Spleen (tissue), 13 donors: ENCODE measurements at places on chromosomes 6 and 20. TPM values are rescaled to one million over a fixed set of nuclear protein-coding genes. Genes with fewer than 3 reads are reported as not detected.

Gene THBD
- 8.7 TPM for polyA plus RNA-seq

Gene CLPSL2
- not detected for polyA plus RNA-seq

Gene TNF
- polyA plus RNA-seq: 13.3 TPM

Gene C6orf136
- 28.0 TPM for polyA plus RNA-seq

Gene HLA-G
- polyA plus RNA-seq: 0.46 TPM

Gene OSBPL2
- polyA plus RNA-seq: 9.2 TPM

Gene LTA
- polyA plus RNA-seq: 7.3 TPM

Gene COL20A1
- polyA plus RNA-seq: 0.77 TPM

Gene WFDC5
- polyA plus RNA-seq: not detected

Gene SIGLEC1
- 8.1 TPM for polyA plus RNA-seq

DNA sequence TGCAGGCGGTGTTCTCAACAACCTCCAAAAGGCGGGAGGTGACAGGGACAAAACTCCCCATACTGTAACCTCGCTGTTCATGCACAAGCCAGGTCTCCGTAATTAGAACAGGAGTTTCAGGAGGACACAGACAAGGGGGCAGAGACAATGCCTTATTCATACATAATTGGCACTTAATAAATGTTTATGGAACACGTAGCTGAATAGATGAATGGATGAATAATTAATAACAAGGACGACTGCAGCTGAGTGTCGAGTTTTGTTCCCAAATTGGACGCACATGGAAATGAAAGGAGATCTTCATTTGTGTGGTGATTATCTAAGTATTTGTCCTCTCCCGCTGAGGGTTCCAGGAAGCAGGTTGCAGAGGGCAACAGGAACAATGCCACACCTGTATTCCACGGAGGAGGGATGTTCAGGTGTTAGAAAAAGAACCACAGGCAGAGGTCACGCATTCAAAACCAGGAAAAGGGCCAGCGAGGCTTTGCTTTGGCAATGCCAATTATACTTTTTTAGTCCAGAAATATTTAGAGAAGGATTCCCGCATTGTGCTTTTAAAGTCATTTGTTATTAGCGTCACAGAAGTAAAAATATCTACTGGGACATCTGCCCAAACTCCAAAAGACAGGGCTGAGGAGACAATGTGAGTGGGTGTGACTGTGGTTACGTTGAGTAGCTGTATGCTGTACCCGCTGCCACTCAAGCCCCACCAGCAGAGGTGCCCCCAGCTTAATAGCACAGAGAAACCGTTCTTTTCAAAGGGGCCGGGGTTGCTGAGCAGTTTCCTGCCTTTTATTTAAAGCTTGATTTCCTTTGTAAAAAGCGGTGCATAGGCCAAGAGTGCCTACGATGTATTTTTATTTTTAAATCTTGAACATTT, 123.3 kb downstream of the PXDC1 start:
- peaks cover 6% of the 10 kb centered on the region for H3K4me1 ChIP-seq
- no peaks in the 10 kb centered on the region for H3K36me3 ChIP-seq
- no peak overlapping the region for H3K27ac ChIP-seq
- no peak for DNase-seq
- no peak overlapping the region for H3K4me3 ChIP-seq
- H3K27me3 ChIP-seq: no peaks in the 10 kb centered on the region

DNA sequence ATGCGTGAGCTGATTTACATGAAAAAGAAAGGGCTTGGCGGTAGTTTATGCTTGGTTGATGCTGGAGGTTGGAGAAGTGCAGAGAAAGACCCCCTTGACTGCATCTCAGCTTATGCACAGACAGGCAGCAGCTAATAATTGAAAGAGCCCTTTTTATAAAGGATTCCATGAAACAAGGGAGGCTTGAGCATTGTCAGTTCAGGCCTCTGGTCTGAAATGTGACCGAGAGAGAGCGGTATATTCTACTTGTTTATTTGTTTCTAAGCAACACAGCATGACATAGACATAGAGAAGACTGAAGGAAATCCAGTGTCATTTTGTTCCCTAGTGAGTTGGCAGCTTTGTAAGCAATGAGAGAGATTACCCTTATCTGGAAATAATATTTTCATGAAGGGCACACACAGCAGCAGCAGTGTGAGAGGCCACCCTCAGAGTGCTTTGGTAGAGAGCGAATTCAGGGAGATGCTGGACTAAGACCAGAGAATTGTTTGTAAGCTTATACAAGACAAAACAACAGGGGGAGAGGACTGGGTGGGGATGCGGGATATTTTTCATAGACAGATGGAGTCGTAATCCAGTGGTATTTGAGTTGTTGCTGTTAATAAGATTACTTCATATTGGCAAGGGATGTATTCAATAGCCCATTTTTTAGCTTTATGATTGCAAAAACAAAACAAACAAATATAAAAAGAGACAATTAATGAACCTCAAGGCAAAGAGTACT, 34.6 kb upstream of the LAMA2 start:
- no peaks in the 10 kb centered on the region for H3K27me3 ChIP-seq
- no peak for DNase-seq
- no peak overlapping the region for H3K27ac ChIP-seq
- H3K4me3 ChIP-seq: no peak overlapping the region

DNA sequence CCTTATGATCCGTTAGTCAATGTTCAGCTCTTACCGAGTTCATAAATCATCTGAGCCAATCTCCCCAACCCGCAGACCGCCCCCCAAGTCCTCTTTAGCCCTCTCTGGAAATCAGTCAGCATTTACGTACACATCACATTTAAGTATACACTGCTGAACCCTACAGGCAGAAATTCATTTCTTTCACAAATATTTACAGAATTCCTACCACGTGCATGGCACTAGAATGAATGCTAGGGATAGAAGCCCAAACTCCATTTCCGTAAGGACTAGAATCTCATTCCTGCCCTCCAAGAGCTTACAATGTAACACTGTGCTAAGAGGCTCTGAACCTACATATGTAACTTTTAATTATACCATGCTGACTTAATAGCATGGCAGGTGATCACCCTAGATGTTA, 1.8 kb downstream of the OSER1 start:
- peaks cover 12% of the 10 kb centered on the region for H3K36me3 ChIP-seq
- peak overlapping the region; percentile 96 for H3K4me3 ChIP-seq
- DNase-seq: no peak
- H3K27me3 ChIP-seq: no peaks in the 10 kb centered on the region
- peaks cover 54% of the 10 kb centered on the region for H3K4me1 ChIP-seq

- H3K27me3 ChIP-seq: no peaks in the 10 kb centered on the region
- peaks cover 10% of the 10 kb centered on the region for H3K4me1 ChIP-seq
Observed at GRCh38 chr20:63205896-63206295, 10.0 kb downstream of the YTHDF1 start.

- H3K4me3 ChIP-seq: no peak overlapping the region
- H3K27me3 ChIP-seq: no peaks in the 10 kb centered on the region
- no peak overlapping the region for H3K27ac ChIP-seq
- H3K36me3 ChIP-seq: no peaks in the 10 kb centered on the region
Observed at GRCh38 chr6:39223061-39223460, 6.2 kb downstream of the KCNK5 start.

DNA sequence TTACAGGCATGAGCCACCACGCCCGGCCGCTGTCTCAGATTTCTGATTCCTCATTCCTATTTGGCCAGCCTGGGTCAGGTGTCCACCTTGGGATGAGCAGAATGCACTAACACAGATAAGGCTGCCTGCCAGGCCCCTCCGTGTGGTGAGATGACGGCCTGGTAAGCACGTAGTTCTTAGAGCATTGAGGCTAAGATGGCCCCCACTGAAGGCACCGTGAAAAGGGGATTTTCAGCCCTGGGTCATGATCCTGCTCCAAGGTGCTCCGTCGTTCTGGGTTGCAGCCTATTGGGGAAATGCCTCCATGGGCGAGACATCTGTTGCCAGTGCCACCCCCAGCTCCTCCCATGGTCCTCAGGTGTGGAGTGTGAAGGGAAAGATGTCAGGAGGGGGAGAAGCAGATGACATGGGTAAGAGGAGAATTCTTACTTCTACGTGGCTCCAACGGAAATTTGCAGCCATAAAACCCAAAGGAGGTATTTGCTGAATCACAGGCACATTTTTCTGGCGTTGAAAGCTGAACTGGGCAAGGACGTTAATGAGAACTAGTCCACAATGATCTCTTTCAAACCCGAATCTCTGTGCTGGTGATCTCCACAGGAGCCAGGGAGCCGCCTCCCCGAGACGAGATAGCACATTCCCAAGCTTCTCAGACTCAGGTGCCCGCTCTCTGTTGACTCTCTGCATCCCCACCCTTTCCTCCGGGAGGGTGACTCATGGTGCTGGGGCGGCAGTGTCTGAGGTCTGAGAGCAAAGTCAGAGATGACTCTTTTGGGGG, 34.0 kb upstream of the BMP6 start:
- H3K4me3 ChIP-seq: no peak overlapping the region
- no peaks in the 10 kb centered on the region for H3K4me1 ChIP-seq
- no peaks in the 10 kb centered on the region for H3K36me3 ChIP-seq
- H3K27ac ChIP-seq: no peak overlapping the region
- H3K27me3 ChIP-seq: no peaks in the 10 kb centered on the region

DNA sequence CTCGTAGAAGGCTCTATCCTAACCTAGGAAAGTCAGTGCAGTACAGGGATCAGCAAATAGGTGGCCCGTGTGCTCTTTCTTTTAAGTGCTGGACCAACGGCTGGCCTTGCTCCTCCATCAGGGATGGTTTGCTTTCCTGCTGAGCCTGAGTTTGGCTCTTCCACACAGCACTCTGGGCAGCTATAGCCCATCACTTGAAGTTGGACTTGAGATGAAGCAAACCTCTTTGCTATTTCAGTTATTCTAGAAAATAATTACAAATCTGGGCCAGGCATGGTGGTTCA, 66.9 kb upstream of the KCNK16 start:
- no peaks in the 10 kb centered on the region for H3K4me1 ChIP-seq
- H3K4me3 ChIP-seq: no peak overlapping the region
- H3K27me3 ChIP-seq: no peaks in the 10 kb centered on the region
- DNase-seq: no peak
- H3K27ac ChIP-seq: no peak overlapping the region

DNA sequence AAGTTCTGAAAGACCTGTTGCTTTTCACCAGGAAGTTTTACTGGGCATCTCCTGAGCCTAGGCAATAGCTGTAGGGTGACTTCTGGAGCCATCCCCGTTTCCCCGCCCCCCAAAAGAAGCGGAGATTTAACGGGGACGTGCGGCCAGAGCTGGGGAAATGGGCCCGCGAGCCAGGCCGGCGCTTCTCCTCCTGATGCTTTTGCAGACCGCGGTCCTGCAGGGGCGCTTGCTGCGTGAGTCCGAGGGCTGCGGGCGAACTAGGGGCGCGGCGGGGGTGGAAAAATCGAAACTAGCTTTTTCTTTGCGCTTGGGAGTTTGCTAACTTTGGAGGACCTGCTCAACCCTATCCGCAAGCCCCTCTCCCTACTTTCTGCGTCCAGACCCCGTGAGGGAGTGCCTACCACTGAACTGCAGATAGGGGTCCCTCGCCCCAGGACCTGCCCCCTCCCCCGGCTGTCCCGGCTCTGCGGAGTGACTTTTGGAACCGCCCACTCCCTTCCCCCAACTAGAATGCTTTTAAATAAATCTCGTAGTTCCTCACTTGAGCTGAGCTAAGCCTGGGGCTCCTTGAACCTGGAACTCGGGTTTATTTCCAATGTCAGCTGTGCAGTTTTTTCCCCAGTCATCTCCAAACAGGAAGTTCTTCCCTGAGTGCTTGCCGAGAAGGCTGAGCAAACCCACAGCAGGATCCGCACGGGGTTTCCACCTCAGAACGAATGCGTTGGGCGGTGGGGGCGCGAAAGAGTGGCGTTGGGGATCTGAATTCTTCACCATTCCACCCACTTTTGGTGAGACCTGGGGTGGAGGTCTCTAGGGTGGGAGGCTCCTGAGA, at the start of gene HFE:
TSS of gene HFE (plus strand) at position 146 of the 832 bp plus-strand sequence. CDS start at position 158, 12 bp downstream.
- H3K27ac ChIP-seq: peak within 1 kb of the TSS; percentile 93
- H3K36me3 ChIP-seq: peaks cover 3% of the 10 kb centered on the region
- H3K4me3 ChIP-seq: peak within 1 kb of the TSS; percentile 53

- H3K4me1 ChIP-seq: peaks cover 31% of the 10 kb centered on the region
- no peak overlapping the region for H3K27ac ChIP-seq
- no peak for DNase-seq
Observed at GRCh38 chr20:36474563-36474962, 66.8 kb upstream of the MYL9 start.

GRCh38 chr6:54813892-54814291, 32.7 kb upstream of the FAM83B start:
- no peaks in the 10 kb centered on the region for H3K36me3 ChIP-seq
- H3K4me3 ChIP-seq: no peak overlapping the region
- H3K4me1 ChIP-seq: no peaks in the 10 kb centered on the region
- no peak overlapping the region for H3K27ac ChIP-seq
- H3K27me3 ChIP-seq: no peaks in the 10 kb centered on the region
- DNase-seq: no peak

DNA sequence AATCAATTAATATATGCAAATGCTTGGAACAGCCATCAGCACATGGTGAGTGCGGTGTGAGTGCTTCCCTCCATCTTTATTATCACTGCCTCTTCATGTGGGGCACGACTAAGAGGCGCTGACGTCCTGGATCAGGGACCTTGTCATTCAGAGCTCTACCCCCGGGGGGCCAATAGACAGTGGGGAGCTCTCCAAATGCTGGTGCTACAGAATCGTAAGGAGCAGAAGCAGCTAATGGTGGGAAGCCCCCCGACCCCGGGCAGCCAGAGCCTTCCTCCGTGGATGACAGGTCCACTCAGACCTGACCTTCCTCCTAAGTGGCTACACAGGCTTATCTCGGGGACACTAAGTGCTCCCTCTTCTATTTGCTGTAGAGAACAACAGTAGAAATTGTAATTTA, 257.5 kb upstream of the PMEPA1 start:
- DNase-seq: no peak
- no peaks in the 10 kb centered on the region for H3K27me3 ChIP-seq
- no peak overlapping the region for H3K4me3 ChIP-seq

GRCh38 chr20:951384-952169, 35.4 kb upstream of the ANGPT4 start:
- H3K4me3 ChIP-seq: no peak overlapping the region
- peak; percentile 49 for DNase-seq
- H3K36me3 ChIP-seq: no peaks in the 10 kb centered on the region
- no peaks in the 10 kb centered on the region for H3K4me1 ChIP-seq
- H3K27me3 ChIP-seq: peaks cover 37% of the 10 kb centered on the region
- no peak overlapping the region for H3K27ac ChIP-seq

DNA sequence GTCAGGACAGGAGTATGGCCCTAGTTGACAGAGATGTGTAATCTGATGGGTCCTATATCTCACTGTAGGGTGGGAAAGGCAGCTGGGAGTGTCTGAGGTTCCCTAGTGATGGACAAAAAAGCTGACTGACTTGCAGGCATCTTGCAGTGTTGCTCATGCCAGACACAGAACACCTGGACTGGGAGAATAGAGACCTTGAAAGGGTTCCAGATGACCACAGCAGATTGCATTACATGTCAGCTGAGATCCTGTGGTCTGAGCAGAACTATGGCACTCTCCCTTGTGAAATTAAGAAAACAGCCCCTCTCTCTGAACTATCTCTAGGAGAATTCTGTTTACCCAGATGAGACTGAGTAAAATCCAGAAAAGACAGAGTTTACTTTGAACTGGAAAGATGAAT, 212.6 kb upstream of the MAN1A1 start:
- H3K27me3 ChIP-seq: no peaks in the 10 kb centered on the region
- no peak for DNase-seq
- no peak overlapping the region for H3K4me3 ChIP-seq
- no peaks in the 10 kb centered on the region for H3K4me1 ChIP-seq
- no peaks in the 10 kb centered on the region for H3K36me3 ChIP-seq

GRCh38 chr6:140845701-140846100, 1287.0 kb upstream of the GJE1 start:
- no peak for DNase-seq
- H3K4me1 ChIP-seq: no peaks in the 10 kb centered on the region
- no peak overlapping the region for H3K4me3 ChIP-seq
